Pericardium fibroblast (primary cell): ENCODE measurements at places on chromosomes 3 and 15. TPM values are rescaled to one million over a fixed set of nuclear protein-coding genes. Genes with fewer than 3 reads are reported as not detected.

LXN gene
- total RNA-seq: 20.8 and 68.0 TPM in 2 replicates

LRRC3B gene
- total RNA-seq: not detected in 2 replicates

CCR3 gene
- total RNA-seq: not detected in 2 replicates

MGLL gene
- 8.3 and 28.9 TPM in 2 replicates for total RNA-seq

AHSG gene
- total RNA-seq: not detected in 2 replicates

RTP1 gene
- not detected in 2 replicates for total RNA-seq

DAPK2 gene
- 2.3 and 3.0 TPM in 2 replicates for total RNA-seq

ANKRD34C gene
- not detected in 2 replicates for total RNA-seq

GPR160 gene
- total RNA-seq: 0.09 TPM in 1 of 2 replicates, not detected in the other

CGNL1 gene
- total RNA-seq: 0.43 and 10.2 TPM in 2 replicates

TUSC2 gene
- 14.5 and 30.7 TPM in 2 replicates for total RNA-seq

SEMA6D gene
- 4.1 and 4.8 TPM in 2 replicates for total RNA-seq

ZIC1 gene
- total RNA-seq: 0.43 TPM in 1 of 2 replicates, not detected in the other

DPP8 gene
- total RNA-seq: 14.5 and 22.5 TPM in 2 replicates

GOLGA8H gene
- not detected in 2 replicates for total RNA-seq

ALS2CL gene
- total RNA-seq: 0.35 and 1.4 TPM in 2 replicates

MEX3B gene
- 7.7 and 40.7 TPM in 2 replicates for total RNA-seq

SETD5 gene
- 35.7 and 48.4 TPM in 2 replicates for total RNA-seq

ST6GAL1 gene
- total RNA-seq: 9.6 and 18.9 TPM in 2 replicates
